Pancreas (tissue), 10 donors: ENCODE measurements at places on chromosomes 16 and 17. TPM values are rescaled to one million over a fixed set of nuclear protein-coding genes. Genes with fewer than 3 reads are reported as not detected.

DNA sequence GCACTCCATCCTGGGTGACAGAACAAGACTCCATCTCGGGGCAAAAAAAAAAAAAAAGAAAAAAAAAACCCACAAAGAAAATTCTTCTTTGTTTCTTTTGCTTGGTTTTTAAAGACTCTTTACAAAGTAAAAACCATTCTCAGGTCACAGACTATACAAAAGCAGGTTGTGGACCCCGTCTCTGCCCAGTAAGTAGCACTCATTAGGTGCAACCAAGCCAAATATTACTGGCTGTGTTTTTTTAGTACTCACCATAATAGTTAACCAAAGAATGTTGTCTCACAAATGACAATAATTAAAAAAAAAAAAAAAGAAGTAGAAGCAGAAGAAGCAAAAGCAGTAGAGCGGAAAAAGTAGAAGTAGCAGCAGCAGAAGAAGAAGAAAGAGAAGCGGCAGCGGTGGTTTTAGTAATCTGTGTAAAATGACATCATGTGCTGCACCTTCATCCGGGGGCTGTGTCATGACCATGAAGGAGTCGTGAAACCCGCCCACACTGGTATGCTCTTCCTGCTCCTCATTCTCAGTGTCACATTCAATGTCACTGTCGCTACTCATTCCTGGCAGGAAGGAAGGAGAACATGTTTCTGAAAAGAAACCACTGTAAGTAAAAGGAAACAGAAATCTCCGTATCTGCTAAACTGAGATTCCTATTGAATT is 105.4 kb downstream of the TRIM37 start:
- no peak for DNase-seq

GRCh38 chr16:88380619-88381018 is 2.1 kb upstream of the ZNF469 start:
- no peak for DNase-seq

DNA sequence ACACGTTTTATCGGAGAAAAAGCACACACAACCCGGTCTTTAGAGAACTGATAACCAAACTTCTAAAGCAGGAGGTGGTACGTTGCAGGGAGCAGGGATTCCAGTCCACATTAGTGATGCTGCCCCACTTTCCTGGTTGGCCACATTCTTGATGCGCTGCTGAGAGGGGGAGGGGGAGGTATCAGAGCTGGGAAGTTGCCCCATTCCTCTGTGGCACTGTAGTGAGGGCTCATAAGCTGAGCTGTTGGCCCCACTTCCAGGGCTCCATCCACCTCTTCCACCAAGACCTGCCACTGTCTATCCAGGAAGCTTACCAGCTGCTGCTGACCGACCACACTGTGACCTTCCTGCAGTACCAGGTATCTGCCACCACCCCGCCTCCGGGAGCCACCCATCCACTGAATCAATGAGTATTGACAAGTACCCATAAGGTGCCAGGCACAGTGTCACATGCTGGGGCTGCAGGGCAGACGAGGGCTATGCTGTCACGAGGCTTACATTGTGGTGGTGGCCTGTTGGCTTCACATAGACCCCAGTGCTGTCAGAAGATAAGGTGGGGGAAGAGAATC is 1.1 kb downstream of the TSEN54 start:
- peak; percentile 52 for DNase-seq

DNA sequence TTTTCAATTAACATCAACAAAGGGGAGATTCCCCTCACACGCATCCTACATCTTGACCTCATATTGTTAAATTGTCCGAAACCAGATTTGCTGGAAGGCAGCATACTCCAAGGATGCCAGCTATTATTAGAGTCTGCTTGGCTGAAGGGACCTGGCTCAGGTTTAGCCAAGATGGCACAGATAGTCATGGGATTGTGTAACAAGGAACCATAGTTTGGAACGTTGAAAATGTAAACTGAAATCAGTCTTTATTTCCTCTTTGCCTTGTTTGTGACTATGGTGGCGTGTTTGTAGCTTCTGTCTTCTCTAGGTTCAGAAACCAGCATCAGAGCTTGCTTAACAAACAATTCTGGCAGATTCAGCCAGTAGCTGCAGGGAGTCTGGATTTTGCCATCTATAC is 5.9 kb downstream of the ARSG start:
- DNase-seq = no peak

DNA sequence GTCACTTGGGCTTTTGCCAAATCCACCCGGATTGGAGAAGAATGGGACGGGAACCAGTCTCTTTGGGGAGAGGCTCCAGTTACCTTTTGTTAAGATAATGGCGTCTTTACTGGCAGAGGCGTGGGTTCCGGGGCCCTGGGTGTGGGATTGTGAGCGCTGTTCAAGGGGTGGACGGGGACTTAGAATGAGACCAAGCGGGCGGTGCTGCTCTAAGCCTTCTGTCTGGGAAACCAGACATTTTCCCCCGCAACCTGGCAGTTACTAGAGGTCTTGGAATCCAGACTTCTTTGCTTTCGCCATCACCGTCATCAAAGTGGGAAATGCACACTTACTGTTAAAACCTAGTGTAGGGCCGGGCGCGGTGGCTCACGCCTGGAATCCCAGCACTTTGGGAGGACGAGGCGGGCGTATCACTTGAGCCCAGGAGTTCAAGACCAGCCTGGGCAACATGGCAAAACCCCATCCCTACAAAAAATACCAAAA is 706 bp downstream of the TEN1 start:
- no peak for DNase-seq

DNA sequence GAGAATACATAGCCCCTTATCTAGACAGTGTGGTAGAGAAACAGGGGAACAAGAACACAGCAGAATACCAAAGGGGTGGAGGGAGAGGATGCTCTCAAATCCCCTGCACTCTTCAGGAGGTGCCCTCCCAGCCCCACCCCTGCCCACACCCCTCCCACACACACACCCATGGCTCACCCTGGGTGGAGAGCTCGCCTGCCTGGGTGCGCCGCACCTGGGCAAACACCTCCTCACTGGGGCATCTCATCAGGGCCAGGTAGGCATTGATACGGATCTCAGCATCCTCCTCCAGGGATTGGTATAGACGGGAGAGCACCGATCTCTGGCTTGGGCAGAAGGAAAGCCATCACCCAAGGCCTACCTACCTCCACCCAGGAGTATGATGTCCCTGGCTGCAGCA is 95.2 kb downstream of the LITAF start:
- no peak for DNase-seq

- DNase-seq = no peak
Observed at GRCh38 chr17:75194879-75195278, 10.6 kb upstream of the NUP85 start.

The KCNJ18 gene
- polyA plus RNA-seq = not detected

The CDH1 gene
- polyA plus RNA-seq = 78.8 TPM
